ENCODE measurements at places on chromosomes 4 and X.

GRCh38 chr4:8451440-8452182, 11.0 kb downstream of the TRMT44 start:
- H3K27ac ChIP-seq = no peak overlapping the region
- peaks cover 12% of the 10 kb centered on the region for H3K36me3 ChIP-seq

DNA sequence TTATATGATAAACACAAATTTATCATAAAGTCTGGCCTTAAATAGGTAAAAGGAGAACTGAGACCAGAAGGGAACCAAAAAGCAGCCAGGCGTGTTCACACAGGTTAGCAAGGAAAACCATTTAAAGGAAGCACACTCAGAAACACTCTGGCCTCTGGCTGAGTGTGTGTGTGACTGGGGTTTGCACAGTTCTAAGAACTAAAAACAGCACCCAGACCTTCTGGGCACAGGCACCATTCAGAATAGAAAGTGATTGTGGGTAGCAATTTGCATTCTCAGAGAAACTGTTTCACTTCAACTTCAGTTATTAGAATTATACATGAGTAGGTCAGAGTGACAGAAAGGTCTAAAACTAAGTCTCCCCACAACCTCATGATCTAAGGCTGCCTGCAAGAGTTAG, 10.0 kb downstream of the GPR82 start:
- peaks cover 4% of the 10 kb centered on the region for H3K36me3 ChIP-seq
- peaks cover 3% of the 10 kb centered on the region for H3K4me1 ChIP-seq

- no peaks in the 10 kb centered on the region for H3K27me3 ChIP-seq
- H3K27ac ChIP-seq = no peak overlapping the region
- H3K4me1 ChIP-seq = peaks cover 32% of the 10 kb centered on the region
- DNase-seq = no peak
- no peak overlapping the region for H3K4me3 ChIP-seq
Measured at GRCh38 chr4:119209077-119209476, 3.4 kb upstream of the USP53 start.

DNA sequence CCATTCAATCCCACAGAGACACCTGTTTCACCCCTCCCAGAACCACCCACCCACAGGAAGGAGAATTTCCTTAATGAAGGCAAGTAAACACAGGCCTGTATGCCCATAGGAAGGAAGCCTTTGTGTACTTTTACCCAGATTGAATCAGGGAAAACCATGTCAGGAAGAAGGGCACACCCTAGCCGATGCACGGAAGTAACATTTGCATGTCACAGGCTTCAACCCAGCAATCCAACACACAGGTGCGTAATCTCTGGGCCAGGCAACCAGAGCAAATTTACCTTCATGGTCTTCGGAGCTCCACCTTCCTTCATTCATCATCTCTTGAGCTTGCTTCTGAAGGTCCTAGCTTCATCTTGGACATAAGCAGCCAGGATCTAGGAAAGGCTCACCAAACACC, 206.3 kb downstream of the SHROOM3 start:
- no peak for DNase-seq
- peaks cover 2% of the 10 kb centered on the region for H3K4me1 ChIP-seq
- no peak overlapping the region for H3K27ac ChIP-seq
- no peak overlapping the region for H3K4me3 ChIP-seq
- no peaks in the 10 kb centered on the region for H3K27me3 ChIP-seq
- peaks cover 4% of the 10 kb centered on the region for H3K36me3 ChIP-seq

GRCh38 chr4:73788411-73788810, 48.0 kb downstream of the CXCL8 start:
- H3K4me1 ChIP-seq = no peaks in the 10 kb centered on the region
- H3K4me3 ChIP-seq = no peak overlapping the region
- H3K27me3 ChIP-seq = peaks cover 42% of the 10 kb centered on the region

GRCh38 chr4:176191974-176192373, 3.4 kb downstream of the SPATA4 start:
- DNase-seq = no peak
- H3K4me3 ChIP-seq = no peak overlapping the region
- no peak overlapping the region for H3K27ac ChIP-seq
- peaks cover 8% of the 10 kb centered on the region for H3K4me1 ChIP-seq
- H3K27me3 ChIP-seq = peaks cover 1% of the 10 kb centered on the region

GRCh38 chr4:108555701-108556100, 64.7 kb upstream of the RPL34 start:
- DNase-seq = no peak
- no peak overlapping the region for H3K4me3 ChIP-seq
- peaks cover 16% of the 10 kb centered on the region for H3K4me1 ChIP-seq
- no peaks in the 10 kb centered on the region for H3K27me3 ChIP-seq

- peak overlapping the region; percentile 75 for H3K4me3 ChIP-seq
- H3K27ac ChIP-seq = peak overlapping the region; percentile 64
- no peaks in the 10 kb centered on the region for H3K27me3 ChIP-seq
- H3K4me1 ChIP-seq = peaks cover 2% of the 10 kb centered on the region
- H3K36me3 ChIP-seq = no peaks in the 10 kb centered on the region
- DNase-seq = peak; percentile 41
Measured at GRCh38 chrX:18676470-18676869, 4.6 kb upstream of the RS1 start.

DNA sequence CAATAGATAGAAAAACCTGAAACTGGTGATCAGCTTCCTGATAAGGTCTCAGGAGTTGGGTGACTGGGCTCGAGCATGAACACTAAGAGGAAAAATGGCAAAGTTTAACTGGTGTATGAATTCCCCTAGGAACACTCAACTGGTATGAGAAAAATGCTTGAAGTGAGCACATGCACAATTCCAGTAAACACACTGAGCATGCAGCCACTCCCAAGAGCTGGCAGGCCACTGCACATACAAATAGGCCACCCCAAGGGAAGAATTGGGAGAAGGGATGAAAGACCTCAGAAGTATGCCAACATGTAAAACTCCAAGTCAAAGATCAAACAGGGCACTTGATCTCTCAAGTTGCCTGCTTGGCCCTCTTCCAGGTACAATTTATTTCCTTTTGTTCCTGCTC, 45.4 kb upstream of the GNPDA2 start:
- H3K27ac ChIP-seq = no peak overlapping the region
- H3K36me3 ChIP-seq = no peaks in the 10 kb centered on the region
- DNase-seq = no peak
- no peaks in the 10 kb centered on the region for H3K27me3 ChIP-seq
- H3K4me1 ChIP-seq = no peaks in the 10 kb centered on the region
- H3K4me3 ChIP-seq = no peak overlapping the region

GRCh38 chrX:151983186-151983585, 8.7 kb upstream of the GABRE start:
- H3K27me3 ChIP-seq = no peaks in the 10 kb centered on the region

- H3K36me3 ChIP-seq = peaks cover 23% of the 10 kb centered on the region
- peaks cover 42% of the 10 kb centered on the region for H3K4me1 ChIP-seq
- no peak for DNase-seq
- H3K27me3 ChIP-seq = no peaks in the 10 kb centered on the region
- H3K4me3 ChIP-seq = no peak overlapping the region
- H3K27ac ChIP-seq = no peak overlapping the region
Measured at GRCh38 chr4:168835880-168836454, 174.1 kb downstream of the CBR4 start.

DNA sequence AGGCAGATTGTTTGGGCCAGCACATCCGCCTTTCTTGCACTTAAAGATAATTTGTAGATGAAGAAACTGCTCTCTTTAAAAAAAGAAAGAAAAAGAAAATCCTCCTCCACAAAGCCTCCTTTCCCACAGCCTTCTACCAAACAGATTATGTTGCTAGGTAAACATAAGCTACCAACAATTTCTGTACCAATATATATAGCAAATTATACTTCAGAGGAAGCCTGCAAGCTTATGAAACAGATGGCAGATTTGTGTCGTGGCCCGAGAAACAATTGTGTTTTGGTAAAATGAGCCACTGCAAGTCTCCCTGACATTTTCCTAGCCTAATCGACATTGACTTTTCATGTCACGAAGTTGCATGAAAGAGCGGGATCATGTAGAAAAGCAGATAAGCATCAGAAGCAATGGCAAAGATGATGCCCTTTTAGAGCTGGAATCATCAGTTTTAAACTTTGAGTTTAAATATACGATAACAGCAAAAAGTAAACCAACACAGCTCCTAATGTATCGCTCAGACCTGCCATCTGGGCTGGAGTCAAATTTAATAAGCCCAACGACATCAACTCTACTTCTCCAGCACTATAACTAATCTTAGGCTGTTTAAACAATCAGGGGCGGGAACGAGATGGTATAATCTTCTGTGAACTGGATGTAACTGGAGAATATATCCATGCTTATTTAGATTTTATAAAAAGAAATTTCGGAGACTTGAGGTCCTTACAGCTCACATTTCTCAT, 94.9 kb upstream of the PLAC1 start:
- no peak overlapping the region for H3K27ac ChIP-seq
- no peaks in the 10 kb centered on the region for H3K36me3 ChIP-seq
- H3K4me3 ChIP-seq = no peak overlapping the region
- H3K4me1 ChIP-seq = peaks cover 19% of the 10 kb centered on the region
- no peak for DNase-seq
- H3K27me3 ChIP-seq = no peaks in the 10 kb centered on the region

DNA sequence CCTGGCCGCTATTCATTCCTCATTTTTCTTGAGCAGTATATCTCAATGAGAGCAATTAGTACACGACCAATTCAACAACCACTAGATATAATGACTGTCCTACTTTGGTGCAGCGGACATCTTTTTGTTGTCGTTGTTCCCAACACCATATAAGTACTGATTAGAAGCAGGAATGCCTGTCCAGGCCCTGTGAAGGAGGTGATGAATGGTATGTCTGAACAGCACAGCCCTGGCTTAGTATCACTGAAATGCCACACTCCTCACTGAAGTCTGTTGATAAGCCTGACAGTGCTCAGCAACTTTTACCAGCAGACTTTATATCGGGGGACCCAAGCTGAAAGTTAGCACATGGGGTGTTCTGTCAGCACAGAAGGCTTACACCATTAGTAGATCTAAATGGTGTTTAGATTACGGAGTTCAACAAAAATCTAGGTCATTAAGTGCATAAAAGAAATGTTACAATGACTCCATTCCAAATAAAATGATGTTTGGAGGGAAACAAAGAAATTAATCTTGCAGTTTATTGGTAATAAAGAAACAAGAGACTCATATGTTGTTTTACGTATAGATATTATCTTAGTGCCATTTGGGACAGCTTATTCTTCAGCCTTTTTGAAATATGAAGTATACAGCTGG, 228.3 kb upstream of the TTC29 start:
- peak overlapping the region; percentile 78 for H3K27ac ChIP-seq
- H3K4me3 ChIP-seq = no peak overlapping the region
- DNase-seq = no peak
- H3K27me3 ChIP-seq = no peaks in the 10 kb centered on the region
- peaks cover 14% of the 10 kb centered on the region for H3K4me1 ChIP-seq
- H3K36me3 ChIP-seq = no peaks in the 10 kb centered on the region

DNA sequence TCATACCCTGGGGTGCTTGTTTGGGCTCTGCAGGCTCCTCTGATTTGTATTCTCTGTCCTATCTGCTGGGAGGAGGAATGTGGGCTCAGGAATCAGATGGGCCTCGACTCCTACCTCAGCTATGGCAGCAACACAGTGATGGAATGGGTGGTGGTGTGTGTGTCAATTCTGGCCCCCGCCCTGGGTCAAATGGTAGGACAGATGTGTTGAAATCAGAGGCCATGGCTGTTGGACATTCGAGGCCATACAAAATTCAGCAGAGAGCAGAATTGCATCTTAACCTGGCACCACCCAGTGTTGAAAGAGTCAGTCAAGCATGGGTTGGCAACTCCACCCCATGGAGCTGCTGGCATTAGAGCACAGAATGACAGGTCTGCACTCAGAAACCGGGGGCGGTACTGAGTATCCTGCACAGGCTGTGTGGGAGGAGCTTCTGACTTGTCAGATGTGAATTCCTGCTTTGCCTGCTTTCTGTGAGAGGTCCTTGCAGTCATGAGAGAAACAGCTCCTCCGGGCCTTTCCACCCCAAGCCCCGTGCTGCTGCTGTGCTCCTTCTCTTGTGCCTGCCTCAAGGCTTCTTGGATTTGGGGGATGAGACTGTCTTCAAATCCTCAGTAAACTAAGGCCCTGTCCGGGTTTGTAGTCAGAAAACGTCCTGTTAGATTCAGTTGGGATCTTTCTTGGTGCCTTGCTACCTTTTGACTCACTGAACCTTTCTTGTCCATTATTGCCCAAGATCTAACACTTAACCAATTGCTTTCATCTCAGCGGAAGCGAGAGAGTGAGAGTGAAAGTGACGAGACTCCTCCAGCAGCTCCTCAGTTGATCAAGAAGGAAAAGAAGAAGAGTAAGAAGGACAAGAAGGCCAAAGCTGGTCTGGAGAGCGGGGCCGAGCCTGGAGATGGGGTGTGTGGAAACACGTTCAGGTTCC, 13.0 kb downstream of the DKC1 start:
- H3K36me3 ChIP-seq = peaks cover 51% of the 10 kb centered on the region
- H3K27me3 ChIP-seq = no peaks in the 10 kb centered on the region
- H3K4me3 ChIP-seq = no peak overlapping the region
- H3K4me1 ChIP-seq = no peaks in the 10 kb centered on the region
- no peak for DNase-seq
- no peak overlapping the region for H3K27ac ChIP-seq

DNA sequence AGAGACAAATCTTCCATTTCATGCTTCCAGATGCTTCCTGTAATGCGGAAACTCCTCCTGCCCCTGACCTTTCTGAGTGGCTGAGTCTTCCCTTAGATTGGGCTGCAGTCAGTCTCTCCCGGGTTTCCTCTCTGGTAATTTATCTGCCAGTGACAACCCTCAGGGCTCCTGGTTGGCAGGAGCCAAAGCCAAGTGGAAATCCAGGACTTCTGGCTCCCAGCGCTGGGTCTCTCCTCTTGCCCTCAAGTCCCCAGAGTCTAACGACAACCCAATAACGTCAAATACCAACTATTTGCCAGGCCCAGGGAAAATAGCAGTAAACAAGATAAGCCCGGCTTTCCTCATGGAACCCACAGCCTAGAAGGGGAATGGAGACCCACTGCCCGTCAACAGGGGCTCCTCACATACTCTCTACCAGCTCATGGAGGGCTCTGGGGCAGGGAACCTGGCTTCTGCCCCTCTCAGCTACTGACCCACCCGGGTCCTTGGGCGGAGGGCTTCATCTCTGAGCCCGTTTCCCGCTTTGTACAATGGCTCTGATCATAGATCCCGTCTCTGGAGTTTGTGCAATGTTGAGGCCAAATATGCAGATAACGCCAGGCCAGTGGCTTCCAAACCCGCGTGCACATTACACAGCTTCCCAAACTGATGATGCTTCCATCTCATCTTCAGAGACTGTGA, 1.1 kb upstream of the TBC1D14 start:
- H3K4me1 ChIP-seq = peaks cover 29% of the 10 kb centered on the region
- H3K4me3 ChIP-seq = peak overlapping the region; percentile 88
- peak overlapping the region; percentile 99 for H3K27ac ChIP-seq
- no peaks in the 10 kb centered on the region for H3K36me3 ChIP-seq
- peaks cover 12% of the 10 kb centered on the region for H3K27me3 ChIP-seq
- DNase-seq = no peak

Measured in mesothelial cell of epicardium (in vitro differentiated cells).